NCI-H446 (cell line): ENCODE measurements at places on chromosomes 11 and 22.

GRCh38 chr11:8692417-8692816 is 9.8 kb downstream of the RPL27A start:
- DNase-seq: no peak

- no peak for DNase-seq
Measured at GRCh38 chr22:35065796-35066218, at the start of gene ISX. ISX (plus strand) TSS chr22:35066158; CDS start chr22:35067088, 930 bp downstream.

DNA sequence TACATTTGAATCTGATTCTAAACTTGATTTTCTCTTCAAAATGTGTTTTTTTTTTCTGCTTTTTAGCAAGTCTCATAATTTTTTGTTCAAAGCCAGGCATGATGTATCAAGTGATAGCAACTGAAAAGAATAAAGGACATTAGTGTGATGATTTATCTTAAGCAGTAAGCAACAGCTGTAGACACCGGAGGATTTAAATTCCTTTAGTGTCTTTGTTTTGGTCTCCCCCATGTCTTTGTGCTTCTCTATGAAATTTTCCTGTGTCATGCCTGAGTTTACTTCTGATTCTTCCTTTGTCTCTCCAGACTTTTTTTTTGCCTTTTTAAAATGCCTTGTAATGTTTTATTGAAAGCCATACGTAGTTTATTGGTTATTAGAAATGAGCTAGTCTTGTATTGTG is 934.2 kb upstream of the RAG2 start:
- DNase-seq: no peak

GRCh38 chr11:70018816-70019215 is 59.3 kb upstream of the ANO1 start:
- no peak for DNase-seq

DNA sequence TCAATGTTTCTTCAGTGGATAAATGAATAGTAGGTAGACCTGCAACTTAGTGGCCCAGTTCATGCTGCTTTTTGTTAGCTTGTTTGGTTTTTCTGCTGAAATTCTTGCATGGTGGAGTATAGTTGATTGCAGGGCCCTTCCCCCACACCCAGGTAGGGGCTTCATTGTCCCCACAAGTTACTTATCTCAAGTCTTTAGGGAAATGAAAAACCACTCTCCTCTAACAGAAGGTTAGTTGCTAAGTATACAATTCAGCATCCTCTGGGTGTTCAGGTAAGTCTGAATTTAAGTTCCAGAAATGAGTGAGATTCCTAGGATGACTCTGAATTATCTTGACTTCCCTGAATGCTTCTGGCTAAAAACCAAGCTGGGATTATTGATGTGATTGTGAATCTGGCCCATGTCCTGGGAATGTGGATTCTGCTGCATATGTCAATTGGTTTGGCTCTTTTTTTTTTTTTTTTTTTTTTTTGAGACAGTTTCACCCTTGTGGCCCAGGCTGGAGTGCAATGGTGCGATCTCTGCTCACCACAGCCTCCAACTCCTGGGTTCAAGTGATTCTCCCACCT is 40.3 kb downstream of the BCL2L13 start:
- DNase-seq: no peak

GRCh38 chr11:92053216-92053615 is 171.4 kb upstream of the FAT3 start:
- DNase-seq: no peak

DNA sequence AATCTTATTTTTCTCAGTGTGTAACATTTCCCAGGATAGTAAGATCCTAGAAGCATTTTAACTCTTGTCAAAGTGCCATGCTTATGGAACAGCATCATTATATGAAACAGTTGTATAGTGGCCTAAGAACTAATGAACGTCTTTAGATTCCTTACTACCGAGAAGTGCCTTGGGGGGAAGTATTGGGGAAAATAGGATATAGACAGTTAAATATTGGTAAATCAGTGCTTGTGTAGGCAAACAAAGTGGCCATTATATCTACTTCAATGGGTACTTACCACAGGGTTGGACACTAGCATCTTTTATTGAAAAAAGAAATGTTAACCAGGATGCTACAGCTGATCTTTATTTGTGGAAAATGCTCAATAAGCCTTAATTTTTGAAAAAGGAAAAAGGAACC is 11.3 kb downstream of the FAR1 start:
- no peak for DNase-seq

DNA sequence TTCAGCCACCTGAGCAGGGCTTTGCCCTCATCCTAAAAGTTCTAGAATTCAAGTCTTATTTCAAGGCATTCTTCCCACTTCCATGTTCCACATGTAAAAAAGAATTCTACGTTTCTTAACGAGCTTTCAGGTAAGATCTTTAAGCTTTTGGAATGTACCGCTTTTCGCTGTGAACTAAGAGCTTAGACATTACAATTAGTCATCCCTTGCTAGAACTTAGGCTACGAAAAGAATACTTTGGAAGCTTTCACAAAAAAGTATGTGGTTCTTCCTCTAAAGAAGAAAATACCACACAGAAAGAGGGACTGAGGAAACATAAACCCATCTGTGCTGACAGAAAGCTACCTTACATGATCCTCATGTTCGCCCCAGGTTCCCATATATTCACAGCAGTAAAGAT is 1.9 kb downstream of the NUMA1 start:
- DNase-seq: no peak

GRCh38 chr22:49007013-49007653 is 820.5 kb downstream of the BRD1 start:
- DNase-seq: no peak

GRCh38 chr11:69732910-69733309 is 29.1 kb upstream of the FGF19 start:
- DNase-seq: no peak

GRCh38 chr11:93213622-93214021 is 15.8 kb upstream of the SLC36A4 start:
- no peak for DNase-seq

DNA sequence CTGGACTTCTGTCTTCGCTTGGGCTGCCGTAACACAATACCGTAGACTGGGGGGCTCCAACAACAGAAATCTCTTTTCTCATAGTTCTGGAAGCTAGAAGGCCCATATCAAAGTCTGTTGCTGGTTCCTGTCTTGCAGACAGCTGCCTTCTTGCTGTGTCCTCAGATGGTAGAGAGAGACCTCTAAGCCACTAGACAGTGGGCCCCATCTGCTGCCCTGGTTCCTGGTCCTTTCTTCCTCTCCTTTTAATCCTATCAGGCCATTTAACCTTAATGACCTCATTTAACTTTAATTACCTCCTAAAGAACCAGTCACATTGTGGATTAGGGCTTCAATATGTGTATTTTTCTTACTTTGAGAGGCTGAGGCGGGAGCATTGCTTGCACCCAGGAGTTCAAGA is 9.4 kb downstream of the CEP164 start:
- no peak for DNase-seq

GRCh38 chr11:1628506-1629325 is 859 bp upstream of the KRTAP5-5 start:
- peak; percentile 38 for DNase-seq

DNA sequence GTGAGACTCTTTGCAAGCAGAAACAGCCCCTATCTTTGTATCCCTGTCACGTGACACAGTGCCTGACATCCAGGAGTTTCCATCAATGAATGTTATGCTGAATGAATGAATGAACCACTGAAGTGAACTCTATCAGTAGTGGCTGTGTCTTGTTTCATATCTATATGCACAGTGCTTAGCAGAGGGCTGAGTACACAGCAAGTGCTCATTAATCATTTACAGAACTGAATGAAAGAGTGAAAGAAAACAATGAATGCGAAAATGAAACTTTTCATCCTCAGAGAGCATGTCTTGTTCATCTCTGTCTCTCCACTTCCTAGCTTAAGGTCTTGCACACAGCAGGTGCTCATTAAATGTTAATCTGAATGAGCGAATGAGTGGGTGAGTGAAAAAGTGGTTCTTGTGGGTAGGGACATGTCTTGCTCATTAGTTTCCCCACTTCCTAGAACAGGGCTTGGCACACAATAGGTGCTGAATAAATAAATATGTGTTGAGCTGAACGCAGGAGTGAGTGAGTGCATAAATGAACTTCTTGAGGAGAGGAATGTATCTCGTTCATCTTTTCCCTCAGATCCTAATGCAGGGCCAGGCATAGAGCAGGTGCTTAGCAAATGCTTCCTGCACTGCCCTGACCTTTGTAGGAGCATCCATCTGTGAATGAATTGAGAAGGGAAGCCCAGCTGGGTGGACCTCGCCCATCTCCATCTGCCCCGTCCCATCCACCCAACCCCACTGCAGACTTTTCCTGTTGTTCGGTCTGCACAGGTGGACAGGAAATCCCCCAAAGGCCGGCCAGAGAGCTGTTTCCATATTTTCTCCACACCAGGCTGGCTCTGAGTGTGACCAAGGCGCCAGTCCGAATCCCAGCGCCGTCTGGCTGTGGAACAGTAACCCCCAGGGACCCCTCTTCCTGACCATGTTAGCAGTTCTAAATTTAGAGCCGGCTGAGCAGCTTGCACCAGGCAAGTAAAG is 113.4 kb upstream of the CRYBB3 start:
- no peak for DNase-seq

GRCh38 chr11:72831521-72832300 is 17.5 kb downstream of the ATG16L2 start:
- peak; percentile 84 for DNase-seq

GRCh38 chr22:38452373-38453065 is 2.5 kb downstream of the KCNJ4 start:
- DNase-seq: peak; percentile 93

DNA sequence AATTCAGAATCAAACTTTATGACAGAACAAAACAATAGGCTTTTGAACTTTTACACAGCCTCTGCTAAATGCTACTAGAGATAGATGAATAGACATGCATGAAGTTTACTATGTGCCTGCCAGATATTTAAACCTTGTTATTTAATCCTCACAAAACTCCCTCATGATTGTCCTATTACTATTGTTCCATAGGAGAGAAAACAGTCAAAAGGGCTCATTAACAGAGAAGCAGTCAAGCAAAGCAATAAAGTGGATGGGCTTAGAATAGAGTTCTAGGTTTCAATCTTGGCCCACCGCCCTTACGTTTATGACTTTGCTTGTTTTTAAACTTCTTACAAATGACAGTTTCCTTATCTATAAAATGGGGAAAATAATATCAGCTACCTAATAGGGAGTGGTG is 12.9 kb downstream of the CWC15 start:
- DNase-seq: no peak

DNA sequence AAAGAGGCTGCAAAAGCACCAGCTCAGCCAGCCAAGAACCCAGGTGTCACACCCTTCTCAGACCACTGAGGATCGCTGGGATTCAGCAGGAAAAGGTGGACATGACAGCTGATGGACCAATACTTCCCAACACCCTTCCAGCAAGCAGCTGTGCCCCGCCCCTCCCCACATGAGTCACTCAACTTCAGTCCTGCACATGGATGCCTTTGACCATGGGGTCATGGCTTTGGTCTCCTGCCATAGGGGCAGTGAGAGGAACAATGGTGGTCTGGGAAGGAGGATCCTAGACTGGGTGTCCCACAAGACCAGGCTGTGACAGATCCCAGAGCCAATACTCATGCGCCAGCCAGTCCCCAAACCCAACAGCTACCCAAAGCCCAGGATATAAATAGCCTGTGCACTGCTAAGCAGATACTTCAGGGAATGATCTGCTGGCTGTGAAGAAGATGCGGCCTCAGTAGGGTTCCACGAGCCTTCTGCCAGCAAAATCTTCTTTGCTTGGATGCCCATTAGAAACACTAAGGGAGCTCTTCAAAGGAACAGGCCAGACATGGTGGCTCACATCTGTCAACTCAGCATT is 5.5 kb upstream of the RGL4 start:
- DNase-seq: peak; percentile 64

DNA sequence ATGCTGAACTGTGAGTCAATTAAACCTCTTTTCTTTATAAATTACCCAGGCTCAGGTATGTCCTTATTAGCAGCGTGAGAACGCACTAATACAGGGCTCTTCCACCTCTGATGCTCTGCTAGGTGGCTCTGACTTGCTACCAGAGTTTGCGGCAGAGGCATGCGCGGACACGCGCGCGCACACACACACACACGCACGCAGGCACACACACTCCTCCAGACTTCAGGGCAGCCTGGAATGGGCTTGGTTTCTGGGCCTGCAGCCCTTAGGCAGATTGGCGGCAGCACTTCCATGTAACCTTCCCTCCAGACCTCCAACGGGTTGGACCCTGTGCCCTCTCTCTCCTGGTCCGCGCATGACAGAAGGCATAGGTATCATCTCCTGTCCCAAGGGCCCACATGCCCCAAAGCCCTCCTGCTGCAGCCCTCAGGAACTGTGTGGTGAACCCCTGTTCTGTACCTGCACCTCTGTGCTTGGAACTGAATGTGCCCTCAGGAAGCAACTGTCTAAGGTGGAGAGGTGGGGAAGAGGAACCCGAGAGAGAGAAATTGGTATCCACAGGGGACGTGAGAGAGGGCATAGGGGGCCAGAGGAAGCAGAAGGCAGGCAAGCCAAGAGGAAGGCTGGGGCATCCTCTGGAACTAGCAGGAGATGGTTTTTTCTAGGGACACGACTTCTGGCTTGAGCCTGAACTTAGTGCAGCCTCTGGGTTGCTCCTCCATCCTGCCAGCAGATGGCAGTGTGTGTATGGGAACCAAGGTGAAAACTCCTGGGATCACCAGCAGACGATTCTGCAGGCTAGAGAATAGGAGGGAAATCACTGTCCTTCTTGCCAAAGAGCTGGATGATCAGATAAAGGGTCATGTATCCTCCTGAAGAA is 23.4 kb upstream of the RIC3 start:
- DNase-seq: peak; percentile 87

DNA sequence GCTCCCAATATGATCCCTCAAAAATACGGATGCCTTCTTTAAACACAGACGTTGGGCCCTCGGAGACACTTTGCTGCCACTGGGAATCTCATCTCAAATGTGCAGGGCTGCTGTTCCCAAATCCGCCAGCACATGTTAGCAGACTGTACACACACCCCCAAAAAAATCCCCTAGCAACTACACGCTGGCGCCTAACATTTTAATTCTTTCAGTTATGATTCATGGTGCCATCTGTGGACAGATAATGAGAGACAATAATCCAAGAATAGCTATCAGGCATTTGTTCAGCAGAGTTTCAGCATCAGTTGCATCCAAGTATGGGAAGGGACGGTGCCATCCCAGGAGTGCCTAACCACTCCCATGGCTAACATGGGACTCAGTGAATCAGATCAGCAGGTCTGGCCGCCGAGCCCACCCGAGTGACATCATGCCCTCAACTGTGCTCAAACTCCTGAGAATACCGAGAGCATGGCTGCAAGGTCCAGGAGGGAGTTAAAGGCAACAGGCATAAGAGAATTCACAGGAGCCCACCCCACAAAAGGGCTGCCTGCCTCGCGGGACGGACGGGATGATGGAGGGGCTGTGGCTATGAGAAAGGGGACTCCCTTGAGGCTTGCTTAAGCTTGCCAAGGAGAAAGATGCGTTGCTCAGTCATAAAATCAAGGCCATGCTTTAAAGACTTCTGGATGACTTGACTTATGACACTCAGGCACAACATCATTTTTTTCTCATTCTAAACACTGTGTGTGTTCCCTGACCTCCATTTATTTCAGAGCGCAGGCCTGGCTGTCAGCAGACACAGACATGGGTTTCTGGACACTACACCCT is 337.0 kb downstream of the SHANK2 start:
- DNase-seq: peak; percentile 4
